GM12865 (cell line): ENCODE measurements at places on chromosomes 4 and X.

DNA sequence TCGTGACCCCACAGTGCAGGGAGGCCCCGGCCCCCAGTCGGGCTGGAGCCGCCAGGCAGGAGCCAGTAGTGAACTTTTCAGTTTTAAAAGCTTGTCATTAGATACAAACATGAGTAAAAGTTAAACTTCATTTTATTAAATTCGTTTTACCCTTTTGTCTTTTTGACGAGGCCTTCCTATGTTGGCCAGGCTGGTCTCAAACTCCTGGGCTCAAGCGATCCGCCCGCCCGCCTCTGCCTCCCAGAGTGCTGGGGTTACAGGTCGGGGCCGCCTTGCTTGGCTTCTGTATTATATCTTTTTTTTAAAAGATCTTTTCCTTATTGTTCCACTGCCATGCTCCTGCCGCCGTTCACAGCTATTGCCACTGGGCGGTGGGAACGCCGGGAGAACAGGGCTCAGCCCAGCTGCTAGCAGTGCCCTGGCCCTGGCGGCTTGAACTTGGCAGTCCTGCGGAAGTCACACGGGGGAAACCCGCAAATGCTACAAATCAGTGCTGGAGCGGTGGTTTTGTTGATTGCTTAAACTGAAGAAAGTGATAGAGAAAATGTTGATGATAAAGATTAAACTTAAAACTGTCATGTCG, 968 bp upstream of the NELFA start:
- peak; percentile 68 for DNase-seq

DNA sequence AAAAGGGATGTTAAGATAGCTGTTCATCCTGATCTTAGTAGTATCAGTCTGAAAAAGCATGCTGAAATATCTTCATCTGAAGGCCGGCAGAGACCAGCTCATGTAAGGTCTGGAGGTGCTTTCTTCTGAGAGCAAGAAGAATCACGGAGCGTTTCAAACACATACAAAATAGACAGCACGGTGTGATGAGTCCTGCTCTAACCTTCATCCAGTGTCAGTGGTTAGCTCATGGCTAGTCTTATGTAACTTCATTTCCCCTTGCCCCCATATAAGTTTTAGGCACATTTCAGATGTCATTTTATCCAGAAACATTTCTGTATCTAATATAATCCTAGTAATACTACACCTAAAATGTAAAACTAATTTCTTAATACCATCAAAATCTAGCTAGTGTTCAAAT, 27.8 kb downstream of the ADD1 start:
- no peak for DNase-seq

GRCh38 chrX:69016293-69016941, 148.8 kb downstream of the PJA1 start:
- DNase-seq, result no peak

GRCh38 chr4:57282933-57283310, 172.7 kb upstream of the IGFBP7 start:
- no peak for DNase-seq

DNA sequence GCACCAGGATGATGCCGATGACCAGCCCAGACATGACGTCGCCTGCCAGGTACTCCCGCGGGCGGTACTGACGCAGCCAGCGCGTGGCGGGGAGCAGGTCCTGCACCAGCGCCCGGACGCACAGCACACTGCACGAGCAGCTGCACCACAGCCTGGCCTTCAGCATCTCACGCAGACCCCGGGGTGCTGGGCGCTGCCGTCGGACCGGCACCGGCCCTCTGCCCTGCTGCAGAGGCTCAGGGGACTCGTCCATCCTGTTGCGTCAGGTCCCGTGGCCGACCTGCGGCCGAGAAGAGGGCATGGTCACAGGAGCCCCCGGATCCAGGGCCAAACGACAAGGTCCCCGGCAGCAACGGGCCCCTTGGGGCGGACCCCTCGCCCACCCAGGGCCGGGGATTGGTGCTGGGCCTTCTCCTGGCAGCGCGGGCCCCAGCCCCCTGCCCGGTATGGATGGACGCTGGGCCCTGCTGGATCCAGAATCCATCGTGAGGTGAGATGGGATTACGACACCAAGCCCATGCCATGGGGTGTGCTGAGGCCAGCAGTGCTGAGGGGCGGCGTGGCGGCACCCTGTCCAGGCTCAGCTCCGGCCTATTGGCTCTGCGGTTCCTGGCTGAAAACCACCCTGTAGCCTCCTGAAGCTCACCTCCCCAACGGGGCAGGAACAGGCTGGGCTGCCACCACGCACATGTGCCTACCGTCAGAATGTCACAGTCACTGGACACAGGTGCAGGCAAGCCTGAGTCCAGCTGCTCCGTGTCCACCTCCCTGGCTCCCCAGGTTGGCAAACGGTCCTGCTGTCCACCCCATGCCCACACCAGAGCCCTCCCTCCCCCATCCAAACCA, 1.5 kb downstream of the SLC26A1 start:
- no peak for DNase-seq

DNA sequence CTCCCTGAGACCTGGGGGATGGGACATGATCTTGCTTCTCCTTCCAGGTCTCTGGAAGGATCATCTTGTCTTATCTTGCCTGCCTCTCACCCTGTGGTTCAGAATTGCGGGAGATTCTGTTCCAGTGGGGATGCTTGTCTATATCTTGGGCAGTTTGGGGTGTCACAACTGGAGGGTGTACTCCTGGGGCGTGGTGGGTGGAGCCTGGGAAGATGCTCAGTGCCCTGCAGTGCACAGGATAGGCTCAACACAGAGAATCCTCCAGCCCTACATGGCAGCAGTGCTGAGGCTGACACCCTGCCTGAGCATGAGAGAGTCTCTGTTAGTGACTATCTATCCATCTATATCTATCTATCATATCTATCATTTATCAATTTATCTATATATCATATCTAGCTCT, 7.7 kb downstream of the P2RY8 start:
- no peak for DNase-seq
